ENCODE measurements at places on chromosomes 16 and 17.

DNA sequence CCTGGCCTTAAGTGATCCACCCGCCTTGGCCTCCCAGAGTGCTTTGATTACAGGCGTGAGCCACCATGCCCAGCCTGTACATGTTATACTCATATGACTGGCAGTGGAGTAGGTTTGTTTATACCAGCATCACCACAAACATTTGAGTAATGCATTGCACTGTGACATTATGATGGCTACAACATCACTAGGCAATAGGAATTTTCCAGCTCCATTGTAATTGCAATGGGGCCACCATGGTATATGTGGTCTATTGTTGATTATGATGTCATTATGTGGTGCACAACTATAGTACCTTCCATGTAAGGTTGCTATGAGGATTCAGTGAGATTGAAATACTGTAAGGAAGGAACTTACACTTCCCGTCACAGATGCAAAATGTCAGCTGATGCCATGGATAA is 168.9 kb downstream of the COPRS start:
- no peak for DNase-seq

DNA sequence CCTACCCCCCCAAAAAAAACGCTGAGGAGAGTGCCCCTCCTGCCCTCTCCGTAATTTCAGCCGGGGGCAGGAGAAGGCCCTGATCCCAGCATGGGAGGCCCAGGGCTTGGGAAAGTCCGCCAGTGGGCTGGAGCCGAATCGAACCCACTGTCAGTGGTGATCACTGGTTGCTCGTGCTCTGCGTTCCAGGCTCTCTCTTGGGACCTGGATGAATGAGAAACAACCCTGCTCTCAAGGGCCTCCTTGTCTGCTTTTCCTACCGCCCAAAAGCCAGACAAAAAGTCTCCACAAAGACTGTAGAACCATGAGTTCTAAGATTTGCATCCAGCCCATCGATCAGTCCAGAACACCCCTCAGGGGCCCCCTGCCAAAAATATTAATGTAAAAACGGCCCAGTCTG is 8.1 kb downstream of the ARHGAP23 start:
- DNase-seq: no peak

DNA sequence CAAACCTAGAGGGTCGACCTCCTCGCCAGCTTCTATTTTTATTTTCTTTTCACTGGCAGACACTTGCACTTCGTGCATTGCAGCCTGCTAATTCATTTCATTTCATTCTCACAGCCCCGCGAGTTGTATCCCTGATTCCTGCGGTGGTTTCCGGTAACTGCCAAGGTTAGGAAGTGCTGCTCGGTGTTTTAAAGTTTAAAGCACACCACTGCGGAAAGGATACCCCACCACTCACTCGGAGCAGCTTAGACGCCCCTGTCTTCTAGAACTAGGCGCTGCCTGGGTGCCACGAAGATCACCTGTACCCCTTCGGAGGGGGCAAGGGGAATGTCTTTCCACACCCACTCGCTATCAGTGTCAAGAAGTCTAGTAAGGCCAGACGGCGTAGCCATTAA is 509 bp downstream of the CNEP1R1 start:
- peak; percentile 50 for DNase-seq

- no peak for DNase-seq
These were observed 1.2 kb downstream of the CYB5D1 start for GRCh38 chr17:7859028-7859427.

DNA sequence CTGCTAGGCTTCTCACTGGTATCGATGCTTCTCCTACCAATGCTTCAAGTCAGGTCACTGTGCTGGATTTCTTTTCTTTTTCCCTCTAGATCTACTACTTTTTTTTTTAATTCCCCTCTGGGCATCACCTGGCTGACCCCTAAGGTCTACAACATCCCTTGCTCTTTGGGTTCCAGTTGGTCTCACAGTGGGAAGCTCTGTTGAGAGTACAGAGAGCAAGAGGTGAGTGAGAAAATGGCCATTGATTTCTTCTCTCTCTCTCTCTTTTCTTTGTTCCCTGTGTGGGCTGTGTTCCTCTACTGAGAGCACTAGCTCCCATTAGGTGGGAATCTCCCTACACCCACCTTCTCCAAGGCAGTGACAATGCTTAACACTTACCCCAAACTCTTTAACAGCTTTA is 413.4 kb downstream of the KCNJ2 start:
- DNase-seq: no peak

Data from activated T-cell treated with anti-CD3 and anti-CD28 coated beads, Interleukin-2, amount 50 U/mL, for 48 hours (primary cell).